ENCODE measurements at places on chromosomes 12 and 14.

GRCh38 chr12:57888409-57889157 lies 42.1 kb upstream of the CTDSP2 start:
- DNase-seq: peak; percentile 45

DNA sequence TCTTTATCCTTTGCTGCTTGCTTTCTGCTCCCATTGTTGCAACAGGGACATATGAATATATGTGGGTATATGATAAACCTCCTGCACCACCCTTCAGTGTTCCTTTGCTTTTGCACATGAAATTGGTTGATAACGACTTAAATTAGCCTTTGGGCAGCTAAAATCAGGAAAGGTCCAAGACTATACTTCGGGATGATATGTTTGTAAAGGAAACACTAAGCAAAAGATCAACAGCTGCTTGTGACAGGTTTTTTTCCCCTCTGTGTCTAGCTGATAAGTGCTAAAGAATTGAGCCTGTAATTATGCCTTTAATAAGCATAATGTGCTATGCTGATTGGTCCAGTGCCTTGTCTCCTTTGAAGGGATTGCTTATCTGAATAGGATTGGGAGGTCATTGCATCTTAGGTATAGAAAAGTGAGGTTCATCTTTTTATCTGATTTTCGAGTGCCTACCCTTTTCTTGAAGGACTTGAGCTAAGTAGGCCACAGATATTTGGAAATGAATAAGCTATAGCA lies 59.4 kb downstream of the PPHLN1 start:
- DNase-seq: no peak

GRCh38 chr12:117067016-117067415 lies 32.2 kb downstream of the TESC start:
- no peak for DNase-seq

- DNase-seq: no peak
These were observed 482.0 kb downstream of the RMST start for GRCh38 chr12:97944576-97944975.

DNA sequence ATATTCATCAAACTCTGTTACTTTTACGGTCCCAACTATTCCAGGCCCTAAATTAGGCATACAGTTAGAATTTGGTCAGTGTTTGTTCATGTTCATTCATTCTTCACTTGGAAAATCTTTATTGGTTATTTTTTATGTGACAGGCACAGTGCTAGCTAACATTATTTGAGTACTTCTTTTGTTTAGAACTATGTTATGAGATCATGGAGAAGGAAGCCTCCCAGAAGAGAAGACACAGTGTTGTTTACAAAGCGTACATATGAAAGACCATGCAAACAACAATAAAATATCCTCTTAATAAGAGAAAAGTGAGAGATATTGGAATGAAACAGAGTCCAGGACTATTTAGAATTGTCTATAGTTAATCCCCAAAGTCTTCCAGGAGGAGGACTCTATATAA lies 399.2 kb downstream of the LRIG3 start:
- DNase-seq: no peak

DNA sequence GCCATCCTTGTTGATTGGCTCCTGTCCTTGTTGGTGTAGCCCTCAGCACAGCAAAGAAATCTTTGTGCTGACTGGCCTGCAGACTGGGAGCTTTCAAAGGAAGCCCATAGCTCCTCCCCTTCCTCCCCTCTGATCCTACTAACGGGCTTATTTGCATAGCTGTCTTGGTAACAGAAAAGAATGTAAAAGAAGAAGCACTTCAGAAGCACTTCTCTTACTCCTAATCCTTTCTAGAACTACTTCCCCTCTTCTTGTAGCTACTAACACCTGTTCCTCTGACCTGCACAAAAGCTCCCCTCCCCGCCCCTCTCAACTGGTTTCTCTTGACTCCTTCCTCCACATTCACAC lies 14.3 kb upstream of the RIC8B start:
- DNase-seq: peak; percentile 42

GRCh38 chr14:58749066-58749669 lies 111.4 kb downstream of the DACT1 start:
- peak; percentile 96 for DNase-seq

DNA sequence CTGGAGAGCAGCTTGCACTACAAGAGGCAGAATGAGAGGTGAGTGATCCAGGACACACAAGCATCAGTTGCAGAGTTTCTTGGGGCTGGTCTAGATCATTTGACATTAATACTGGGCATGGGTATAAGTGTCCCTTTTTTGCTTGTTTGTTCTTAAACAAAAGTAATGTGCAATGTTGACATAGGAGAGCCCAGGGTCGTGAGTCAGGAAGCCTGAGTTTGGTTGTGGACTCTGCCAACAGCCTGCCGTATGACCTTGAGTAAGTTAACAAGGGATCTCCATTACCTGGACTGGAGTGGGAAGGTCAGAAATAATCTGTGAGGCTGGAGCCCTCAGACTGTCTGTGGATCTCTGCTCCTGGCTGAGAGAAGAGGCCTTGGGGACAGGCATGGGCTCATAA lies 170.3 kb downstream of the KCNA5 start:
- no peak for DNase-seq

GRCh38 chr12:128810182-128811127 lies 13.3 kb downstream of the SLC15A4 start:
- DNase-seq: no peak

DNA sequence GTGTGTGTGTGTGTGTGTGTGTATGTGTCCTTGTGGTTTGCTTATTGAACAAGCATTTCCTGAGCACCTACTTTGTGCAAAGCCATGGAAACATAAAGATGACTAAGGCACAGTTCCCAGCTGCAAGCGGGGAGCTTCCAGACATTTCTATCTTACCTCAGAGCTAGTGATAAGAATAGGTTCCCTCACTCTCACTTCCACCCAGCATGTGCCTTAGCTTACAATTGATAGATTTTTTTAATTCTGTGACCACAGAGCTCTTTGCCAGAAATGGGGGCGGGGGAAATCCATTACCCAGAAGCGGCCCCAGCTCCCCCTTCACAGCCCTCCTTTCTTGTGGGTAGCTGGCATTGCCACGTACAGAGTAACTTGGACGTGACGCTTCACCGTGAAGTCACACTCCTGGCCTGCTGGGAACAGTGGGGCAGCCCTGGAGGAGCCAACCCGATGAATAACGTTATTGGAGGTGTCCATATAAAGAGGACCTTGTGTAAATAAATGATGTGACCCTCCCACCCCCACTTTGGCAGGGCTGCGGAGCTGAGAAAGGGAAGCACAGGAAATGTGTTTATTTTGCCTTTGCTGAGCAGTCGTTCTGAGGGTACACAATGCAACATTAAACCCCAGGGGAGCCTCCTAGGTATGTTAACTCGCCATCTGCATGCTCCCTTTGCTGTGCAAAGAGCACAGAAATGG lies 238.9 kb downstream of the CHST11 start:
- DNase-seq: peak; percentile 87

- DNase-seq: no peak
These were observed 176.4 kb upstream of the RPH3A start for GRCh38 chr12:112615196-112615595.

DNA sequence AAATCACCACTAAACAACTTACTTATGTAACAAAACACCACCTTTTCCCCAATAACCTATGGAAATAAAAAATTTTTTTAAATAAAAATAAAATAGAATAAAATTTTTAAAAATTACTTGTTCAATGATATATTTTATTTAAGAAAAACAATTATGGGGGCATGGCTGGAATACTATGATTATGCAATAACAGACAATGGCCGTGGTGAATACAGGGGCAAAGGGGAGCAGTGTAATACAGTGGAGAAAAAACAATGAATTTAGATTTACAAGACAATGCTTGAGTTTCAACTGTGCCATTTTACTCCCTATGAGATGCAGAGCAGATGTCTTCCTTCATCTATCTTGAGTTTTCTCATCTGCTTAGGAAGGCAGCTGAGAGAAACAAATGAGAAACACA lies 72.9 kb downstream of the BLTP3B start:
- no peak for DNase-seq

DNA sequence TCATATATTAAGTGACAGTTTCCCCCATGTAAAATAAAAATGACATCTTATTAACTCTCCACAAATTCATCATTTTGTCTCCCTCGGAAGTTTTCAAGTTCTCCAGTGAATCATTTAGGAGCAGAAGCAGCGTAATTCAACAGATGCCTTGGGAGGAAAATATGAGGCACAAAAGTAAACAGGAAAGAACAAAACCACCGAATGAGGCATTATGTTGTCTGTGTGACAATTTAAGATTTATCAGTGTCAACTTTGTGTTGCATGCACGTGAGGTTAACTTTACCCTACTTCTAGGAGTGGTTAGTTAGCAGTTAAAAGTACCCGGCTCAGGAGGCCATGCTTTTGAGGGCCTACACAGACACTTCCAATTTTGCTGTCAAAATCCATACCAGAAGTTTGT lies 258.6 kb downstream of the IPO8 start:
- DNase-seq: no peak

GRCh38 chr12:129550353-129550752 lies 353.5 kb downstream of the TMEM132D start:
- DNase-seq: no peak

DNA sequence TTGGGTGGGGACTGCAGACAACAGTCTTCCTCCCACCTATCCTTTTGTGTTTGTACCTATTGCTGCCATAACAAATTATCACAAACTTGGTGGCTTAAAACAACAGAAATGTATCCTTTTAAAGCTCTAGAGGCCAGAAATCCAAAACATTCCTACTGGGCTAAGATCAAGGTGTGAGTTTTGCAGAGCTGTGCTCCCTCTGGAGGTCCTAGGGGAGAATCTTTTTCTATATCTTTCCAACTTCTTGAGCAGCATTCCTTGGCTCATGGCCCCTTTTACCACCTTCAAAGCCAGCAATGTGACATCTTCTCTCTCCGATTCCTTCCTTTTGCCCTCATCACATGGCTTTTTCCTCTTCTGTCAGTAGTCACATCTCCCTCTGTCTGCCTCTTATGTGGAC lies 190.6 kb downstream of the TTC8 start:
- DNase-seq: no peak

DNA sequence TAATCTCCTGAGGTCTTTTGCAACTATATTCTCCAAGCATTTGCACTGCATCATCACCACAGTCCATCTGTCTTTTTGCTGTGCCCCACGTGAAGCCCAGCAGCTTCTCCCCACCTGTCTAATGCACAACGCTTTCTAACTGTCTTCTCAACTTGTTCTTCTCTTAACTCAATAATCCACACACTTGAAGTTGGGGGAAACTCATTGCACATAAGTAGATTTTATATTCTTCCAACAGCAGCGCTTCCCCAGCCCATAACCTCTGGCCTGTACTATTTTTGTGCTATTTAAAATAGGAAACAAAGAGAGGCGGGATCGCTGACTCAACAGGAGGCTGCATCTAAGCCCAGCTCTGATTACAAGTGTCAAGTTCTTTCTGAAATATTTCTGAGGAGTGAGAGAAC lies 226.7 kb downstream of the GXYLT1 start:
- peak; percentile 69 for DNase-seq

- DNase-seq: no peak
These were observed 631.0 kb upstream of the STXBP6 start for GRCh38 chr14:25680934-25681333.

DNA sequence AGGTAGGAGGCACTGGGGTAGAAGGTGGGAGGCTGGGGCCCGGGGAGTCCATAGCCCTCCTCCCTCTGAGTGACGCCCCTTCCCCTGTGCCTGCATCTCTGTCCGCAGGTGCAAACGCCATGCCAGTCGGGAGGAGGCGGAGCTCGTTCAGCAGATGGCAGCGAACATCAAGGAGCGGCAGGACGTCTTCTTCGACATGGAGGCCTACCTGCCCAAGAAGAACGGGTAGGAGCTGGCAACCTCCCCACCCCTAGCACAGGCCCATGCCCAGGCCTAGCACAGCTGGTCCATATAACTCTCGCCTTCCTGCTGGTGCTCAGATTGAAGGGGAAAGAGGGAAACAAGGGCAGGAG lies 35.6 kb downstream of the TMEM120B start:
- peak; percentile 17 for DNase-seq

GRCh38 chr12:106369624-106370346 lies 12.2 kb downstream of the POLR3B start:
- DNase-seq: no peak

DNA sequence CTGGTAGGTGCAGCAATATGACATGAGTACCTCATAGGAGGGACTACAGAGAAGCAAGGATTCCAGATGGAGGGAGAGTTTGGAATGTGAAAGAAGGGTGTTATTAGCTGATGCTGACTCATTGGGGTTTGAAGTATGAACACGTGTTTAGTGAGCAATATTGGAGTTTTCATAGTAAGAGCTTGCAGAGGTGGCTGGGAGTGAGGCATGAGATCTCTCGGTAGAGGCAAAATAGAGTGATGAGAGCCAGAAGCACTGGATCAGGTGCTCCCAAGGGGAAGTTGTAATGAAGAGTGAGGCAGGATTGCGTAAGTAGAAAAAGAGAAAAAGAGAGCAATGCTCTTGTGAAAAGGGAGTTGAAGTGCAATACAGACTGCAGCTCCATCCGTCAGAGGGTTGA lies 42.1 kb downstream of the MGST1 start:
- no peak for DNase-seq

DNA sequence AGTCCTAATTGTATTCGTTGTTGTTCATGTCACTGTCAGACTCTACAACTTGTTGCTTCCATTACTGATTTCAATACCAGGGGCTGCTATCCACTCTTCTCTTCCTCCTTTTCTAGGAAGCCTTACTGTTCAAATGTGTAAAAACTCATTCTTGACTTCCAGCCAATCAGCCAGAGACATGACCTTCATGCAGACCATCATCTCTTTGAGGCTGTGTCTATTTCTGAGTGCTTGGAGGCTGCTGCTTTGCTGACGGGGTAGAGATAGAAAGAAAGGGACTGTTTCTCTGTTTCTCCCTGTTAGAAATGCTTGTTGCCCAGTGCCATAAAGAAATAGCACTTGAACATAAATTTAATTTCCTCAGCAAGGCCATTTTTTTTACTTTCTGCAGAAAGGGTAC lies 282.9 kb downstream of the RGS6 start:
- no peak for DNase-seq

GRCh38 chr12:12531194-12531593 lies 31.5 kb downstream of the DUSP16 start:
- DNase-seq: no peak

- DNase-seq: peak; percentile 82
These were observed 446 bp downstream of the PPP1R12A start for GRCh38 chr12:79934281-79935020.

GRCh38 chr14:53620317-53620716 lies 336.3 kb downstream of the BMP4 start:
- no peak for DNase-seq
